ENCODE measurements at places on chromosomes 6 and 20.

DNA sequence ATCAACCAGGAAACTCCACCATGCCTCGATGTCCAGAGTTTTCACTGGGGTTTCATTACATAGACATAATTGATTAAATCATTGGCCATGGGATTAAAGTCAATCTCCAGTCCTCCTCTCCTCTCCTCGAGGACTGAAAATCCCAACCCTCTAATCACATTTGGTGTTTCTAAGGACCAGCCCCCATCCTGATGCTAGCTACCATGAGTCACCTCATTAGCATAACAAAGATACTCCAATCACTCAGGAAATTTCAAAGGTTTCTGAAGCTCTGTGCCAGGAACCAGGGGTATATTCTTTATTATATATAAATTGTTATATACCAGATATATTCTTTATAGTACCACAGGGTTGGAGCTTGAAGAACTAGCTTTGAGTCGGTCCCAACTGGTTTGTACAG, 212.9 kb upstream of the PRND start:
- DNase-seq, result no peak

- no peak for DNase-seq
These were observed 97.2 kb upstream of the HDAC2 start for GRCh38 chr6:114068116-114068515.

GRCh38 chr6:100266494-100267401, 198.0 kb downstream of the SIM1 start:
- no peak for DNase-seq

GRCh38 chr20:40948465-40949267, 80.0 kb upstream of the TOP1 start:
- no peak for DNase-seq

- peak; percentile 52 for DNase-seq
These were observed 81.6 kb downstream of the GMPR start for GRCh38 chr6:16319813-16320532.

DNA sequence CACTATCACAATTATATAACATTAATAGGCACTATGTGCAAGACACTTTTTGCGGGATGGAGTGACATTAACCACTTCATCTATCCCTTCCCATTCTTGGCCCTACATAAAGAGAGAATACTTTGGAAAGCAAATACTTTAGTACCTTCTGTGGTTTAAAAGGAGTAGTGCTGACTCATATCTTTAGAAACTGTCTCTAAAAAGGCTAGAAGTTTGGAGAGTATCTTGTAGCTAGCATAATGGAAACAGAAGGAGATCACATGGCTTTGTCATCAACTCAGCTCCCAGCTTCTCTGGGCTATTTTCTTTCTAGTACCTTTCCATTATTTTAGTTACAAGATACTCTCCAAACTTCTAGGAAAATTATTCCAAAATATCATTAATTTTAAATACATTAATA, 157.5 kb downstream of the ADGRG6 start:
- DNase-seq, result no peak

DNA sequence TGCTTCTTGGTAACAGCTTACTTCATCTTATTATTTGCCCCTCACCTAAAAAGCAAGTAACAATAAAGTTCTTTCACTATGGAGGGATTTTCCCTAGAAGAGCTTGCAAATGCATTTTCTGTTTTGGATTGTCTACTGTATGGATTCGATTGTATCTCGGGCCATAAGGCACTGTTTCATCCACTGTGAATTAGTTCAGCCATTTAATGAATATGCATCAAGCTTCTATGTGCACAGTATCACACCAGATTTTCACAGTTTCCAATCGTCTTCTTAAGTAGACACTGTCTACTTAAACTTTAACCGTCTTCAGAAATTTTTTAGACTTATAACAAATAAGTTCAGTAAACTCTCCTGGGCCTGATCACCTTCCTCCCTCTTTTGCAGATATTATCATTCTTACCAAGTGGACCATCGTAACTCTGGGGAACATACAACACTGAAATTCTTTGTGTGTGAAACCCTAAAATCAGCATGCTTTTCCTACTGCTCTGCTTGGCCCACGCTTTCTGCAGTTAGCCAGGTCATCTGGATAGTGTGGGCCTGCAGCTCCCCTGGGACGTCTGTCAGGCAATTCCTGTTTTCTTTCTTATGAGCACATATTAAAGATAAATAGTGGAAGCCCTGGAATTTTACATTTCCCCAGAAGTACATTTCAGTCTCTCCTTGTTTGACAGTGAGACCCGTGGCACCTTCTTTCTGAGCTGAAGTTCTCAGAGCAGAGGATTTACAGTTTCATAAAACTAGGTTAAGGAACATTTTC, 136.5 kb upstream of the PDE10A start:
- no peak for DNase-seq

- no peak for DNase-seq
These were observed 13.0 kb upstream of the IER3 start for GRCh38 chr6:30757261-30757904.

DNA sequence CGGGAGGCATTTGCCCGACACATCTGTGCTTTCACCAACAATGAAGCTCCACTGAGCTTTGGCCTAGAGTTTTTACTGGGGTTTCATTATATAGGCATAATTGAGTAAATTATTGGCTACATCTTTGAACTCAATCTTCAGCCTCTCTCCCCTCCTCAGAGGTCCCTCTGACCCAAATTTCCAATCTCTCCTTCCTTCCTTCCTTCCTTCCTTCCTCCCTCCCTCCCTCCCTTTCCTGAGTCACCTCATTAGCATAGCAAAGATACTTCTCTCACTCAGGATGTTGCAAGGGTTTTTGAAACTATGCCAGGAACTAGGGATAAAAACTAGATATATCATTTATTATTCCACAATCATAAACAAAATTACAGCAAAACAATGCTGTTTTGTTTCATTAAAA, 238.2 kb upstream of the PRND start:
- DNase-seq, result no peak

- no peak for DNase-seq
These were observed 11.4 kb upstream of the IFNGR1 start for GRCh38 chr6:137230547-137230946.
